ENCODE measurements at places on chromosomes 12 and 14.

GRCh38 chr12:4220536-4221257 lies 52.9 kb upstream of the CCND2 start:
- no peak for DNase-seq

DNA sequence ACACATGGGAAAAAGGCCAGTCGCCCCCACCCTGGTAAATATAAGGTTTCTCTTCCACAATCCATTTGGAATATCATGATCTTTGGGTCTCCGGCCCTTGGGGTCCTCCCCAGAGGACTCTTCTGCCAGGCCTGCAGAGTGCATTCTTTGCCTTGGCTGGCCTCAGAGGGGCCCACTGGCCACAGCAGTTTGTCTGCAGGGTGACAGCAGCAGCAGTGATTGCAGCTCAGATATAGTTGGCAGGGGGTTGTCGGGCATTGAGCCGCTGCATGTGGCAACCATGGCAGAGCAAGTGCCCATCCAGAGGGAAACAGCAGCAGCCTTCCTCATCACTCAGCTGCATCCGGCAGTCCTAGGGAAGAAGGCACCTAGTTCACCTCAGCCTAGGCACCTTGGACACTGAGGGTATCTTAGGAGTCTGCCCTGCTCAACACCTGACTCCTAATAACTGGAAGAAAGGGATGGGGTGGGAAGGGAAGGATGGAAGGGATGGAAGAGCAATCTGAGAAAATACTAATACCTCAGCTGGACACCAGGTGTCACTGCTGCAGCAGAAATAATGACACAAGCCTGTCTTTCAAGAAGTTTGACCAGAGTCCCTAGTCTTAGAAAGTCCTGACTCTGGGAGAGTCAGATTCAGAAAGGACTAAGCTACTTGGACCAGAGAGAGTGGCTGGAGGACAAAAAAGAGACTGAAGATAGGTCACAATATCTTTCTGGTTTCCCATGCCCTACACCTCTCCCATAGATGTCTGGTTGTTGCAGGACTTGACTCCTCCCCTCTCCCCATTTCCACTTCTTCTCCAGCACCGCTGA lies 8.9 kb downstream of the AJUBA start:
- no peak for DNase-seq

DNA sequence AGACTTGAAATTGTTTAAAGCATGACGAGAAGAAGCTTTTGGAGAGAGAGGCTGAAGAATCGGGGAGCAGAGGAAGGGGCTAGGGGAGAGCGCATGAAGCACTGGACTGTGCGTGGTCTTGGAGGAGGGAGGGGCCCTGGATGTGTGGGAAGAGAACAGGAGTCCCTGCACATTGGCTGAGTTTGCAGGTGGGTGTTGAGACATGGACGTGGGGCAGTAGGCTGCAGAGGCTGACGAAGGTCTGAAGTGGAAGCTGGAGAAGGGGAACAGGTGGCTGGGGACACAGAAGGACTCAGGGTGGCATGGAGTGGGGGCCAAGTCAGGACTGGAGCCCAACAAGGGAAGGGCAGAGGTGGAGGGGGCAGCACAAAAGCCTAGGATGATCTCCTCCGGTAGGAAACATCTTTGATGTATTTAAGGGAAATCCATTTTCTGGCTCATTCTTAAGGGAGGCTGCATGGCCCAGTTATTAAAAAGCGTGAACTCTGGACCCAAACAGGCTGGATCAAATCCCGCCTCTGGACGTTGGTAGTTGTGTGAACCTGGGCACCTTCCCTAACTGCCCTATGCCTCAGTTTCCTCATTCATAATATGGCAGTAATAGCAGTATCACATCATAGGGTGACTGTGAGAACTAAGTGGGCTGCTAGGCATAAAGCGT lies 29.0 kb downstream of the ADGRD1 start:
- DNase-seq, result no peak

DNA sequence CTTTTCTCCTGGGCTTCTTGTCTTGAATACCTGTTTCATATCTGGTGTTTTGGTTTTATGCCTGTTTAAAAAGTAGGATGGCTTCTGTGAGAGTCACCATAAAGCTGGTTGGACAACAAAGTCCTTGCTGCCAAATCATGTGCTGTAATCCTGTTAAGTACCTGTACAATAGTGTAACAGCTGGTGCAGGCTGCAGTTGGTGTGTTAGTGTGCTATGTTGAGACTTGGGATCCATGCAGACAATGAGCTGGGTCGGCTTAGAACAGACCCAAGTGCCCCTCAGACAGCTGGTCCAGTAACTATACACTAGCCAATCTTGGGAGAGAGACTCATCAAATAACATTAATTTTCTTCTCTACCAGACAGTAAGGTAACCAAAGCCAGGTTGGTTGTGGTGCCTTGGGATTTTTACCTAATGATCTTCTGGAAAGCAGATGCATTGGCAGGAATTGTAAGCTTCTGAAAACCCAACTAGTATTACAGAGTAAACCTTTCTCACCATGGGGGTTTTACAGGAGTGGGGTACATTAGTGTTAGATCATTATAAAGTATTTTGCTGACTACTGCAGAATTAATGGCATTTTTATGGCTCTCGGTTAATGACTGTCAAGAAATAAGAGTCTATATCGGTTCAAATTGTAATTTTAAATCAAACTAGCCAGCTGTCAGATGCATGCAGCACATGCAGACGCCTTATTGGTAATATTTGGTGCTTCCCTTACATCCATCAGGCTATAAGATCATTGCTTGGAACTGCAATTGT lies 231.2 kb downstream of the PDZRN4 start:
- no peak for DNase-seq

GRCh38 chr14:73784181-73784987 lies 67.2 kb upstream of the PTGR2 start:
- no peak for DNase-seq

DNA sequence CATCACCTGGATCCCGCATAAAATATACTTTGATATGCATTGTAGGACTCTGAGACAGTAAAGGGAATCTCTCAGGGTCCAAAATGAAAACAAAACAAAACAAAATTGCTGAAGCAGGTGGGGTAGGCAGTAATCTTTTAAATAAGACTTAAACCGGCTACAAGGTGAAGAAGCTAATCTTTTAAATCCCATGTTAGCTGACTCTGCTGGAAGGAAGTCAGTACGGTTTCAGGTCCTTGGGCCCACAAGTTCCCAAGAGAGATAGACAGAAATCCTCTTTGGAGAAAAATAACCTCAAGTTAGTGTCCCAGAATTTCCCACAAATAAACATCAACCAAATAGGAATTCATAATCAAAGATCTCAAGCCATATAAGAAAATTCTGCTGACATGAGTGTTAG lies 5.0 kb upstream of the EPS8 start:
- DNase-seq, result no peak

DNA sequence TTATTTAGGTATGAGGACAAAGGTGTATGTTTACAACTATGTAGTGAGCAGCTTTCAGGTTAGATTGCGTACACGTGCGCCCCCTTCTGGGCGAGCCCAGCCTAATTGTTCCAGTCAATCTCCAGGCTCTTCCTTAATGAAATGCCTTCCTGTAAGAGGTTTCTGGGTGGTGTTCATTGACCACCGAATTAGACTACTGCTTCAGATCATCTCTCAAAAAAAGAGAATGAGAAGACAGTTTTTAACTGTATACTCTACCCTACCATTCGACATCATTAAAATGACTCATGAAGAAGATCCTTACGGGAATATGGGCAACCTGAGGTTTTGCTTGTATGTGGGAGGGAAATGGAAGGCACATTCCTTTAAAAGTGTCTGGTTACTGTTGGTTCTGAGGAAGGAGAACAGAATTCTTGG lies 2.1 kb downstream of the LUM start:
- no peak for DNase-seq

DNA sequence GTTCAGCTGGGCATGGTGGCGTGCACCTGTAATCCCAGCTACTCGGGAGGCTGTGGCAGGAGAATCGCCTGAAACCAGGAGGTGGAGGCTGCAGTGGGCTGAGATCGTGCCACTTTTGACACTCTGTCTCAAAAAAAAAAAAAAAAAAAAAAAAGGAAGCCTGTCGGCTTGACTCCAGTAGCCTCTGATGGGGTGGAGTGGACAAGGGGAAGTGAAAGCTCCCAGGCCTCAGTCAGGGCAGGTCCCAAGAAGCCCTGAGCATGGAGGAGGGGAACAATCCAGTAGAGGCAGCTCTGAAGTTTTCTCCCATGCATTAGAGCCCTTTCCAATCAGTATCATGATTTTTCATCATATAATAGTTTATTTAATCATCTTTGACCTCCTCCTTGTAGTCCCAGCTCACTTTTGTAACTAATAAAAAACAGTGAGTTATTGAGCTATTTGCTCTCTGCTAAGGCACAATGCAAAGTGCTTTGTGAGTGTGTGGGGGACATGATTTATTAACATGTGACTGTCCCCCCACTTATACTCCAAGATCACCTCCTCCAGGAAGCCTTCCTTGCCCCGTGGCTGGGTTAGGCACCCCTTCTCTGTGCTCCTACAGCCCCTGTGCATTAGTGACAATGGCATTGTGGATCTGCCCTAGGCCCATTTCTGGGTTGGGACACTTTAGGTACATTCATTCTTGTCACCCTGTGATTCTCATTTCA lies 4.7 kb upstream of the SSH1 start:
- no peak for DNase-seq

- DNase-seq, result no peak
These were observed 71.6 kb downstream of the PDE6H start for GRCh38 chr12:15044471-15044870.

All from hypothalamus (tissue), 51 donors.